AG09319 (cell line): ENCODE measurements at places on chromosomes 5 and 9.

GRCh38 chr9:130780415-130780814 is 54.6 kb upstream of the ABL1 start:
- no peak for DNase-seq

- DNase-seq, result no peak
These were observed 49.9 kb downstream of the COL15A1 start for GRCh38 chr9:98993570-98993945.

- DNase-seq, result no peak
These were observed 2.1 kb downstream of the HNRNPAB start for GRCh38 chr5:178206166-178207101.

- peak; percentile 20 for DNase-seq
These were observed 1.3 kb downstream of the DENND1A start for GRCh38 chr9:123928533-123929176.

DNA sequence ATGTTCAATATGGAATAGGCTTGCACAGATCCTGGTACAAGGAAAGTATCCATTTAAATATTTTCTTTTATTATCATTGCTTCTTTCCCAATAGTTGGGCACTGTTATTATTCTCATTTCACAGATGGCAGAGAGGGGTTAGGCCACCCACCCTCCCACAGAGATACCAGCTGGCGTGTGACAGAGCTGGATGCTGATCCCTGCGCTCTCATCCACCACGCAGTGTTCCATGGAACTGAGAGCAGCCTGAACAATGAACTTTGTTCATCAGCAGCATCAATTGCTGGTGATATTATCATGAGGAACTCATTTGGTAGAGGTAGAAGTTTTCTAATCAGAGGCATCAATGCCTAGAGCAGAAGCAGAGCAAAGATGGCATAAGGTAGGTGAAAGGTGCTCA is 227.9 kb downstream of the ESM1 start:
- DNase-seq, result no peak

DNA sequence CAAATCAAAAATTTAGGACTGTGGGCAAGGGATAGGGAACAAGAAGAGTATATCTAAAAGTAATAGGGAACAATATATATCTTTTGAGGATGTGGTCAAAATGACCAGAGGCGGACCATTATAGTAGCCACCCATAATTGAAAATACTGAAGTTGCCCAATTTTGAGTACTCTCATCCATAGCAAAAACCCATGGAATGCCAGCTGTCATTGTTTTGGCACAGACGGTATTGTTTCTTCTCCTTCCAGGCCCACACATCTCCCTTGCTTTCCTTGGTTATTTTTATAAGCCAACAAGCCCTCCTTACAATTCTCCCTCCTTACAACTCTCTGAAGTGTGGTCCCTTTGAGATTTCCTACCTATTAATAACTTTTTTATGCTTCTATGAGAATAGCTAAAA is 50.4 kb upstream of the RGMB start:
- DNase-seq, result no peak

GRCh38 chr9:98598861-98599260 is 109.9 kb downstream of the GABBR2 start:
- no peak for DNase-seq

DNA sequence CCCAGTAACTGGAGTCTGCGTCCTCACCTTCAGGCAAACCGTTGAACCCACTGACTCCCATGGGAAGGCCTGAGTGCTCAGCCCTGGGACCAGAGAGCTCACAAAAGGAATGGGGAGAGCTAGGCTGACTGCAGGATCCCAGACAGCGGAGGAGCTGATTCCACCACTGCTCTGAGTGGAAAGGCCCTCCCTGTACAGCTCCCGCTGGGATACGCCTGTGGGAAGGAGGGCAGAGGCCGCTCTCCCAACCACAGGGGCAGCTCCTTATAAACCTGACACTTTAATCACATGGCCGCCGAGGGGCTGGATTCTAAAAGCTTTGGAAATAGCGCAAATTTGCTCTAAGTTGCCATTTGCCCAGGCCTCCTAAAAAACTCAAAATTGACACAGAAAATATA is 37.1 kb downstream of the DBH start:
- no peak for DNase-seq

- no peak for DNase-seq
These were observed 36.3 kb upstream of the CDKN2AIPNL start for GRCh38 chr5:134447815-134448520.

DNA sequence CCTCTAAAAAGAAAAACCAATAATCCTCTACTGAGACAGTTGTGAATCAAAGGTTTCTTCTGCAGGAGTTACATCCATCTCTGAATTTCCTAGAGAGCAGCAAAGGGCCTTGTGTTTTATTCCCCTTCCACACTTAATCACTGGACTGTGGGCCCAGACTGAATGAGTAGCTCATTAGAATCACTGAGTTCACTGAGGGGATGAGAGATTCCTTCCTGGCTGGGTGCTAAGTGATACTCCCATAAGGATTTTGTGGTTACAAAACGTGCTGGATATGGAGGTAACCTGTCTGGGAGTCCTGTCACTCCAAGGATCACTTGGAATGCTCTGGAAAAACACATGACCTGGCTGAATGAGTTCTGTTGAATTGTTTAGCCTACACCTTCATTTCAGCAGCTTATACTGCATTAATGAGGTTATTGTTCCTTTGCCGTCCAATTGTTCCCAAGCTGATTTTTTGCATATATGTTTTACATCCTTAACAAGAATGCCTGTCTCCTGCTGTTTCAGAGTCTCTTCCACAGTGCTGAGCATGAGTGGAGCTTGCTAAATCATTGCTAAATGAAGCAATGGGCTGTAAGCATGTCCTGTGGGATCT is 82.9 kb downstream of the MEF2C start:
- no peak for DNase-seq

GRCh38 chr9:88997646-88998045 is 6.4 kb downstream of the S1PR3 start:
- no peak for DNase-seq

GRCh38 chr9:116149844-116150243 is 3.7 kb upstream of the PAPPA start:
- DNase-seq, result no peak

- DNase-seq, result peak; percentile 91
These were observed 242.5 kb downstream of the BNC2 start for GRCh38 chr9:16627967-16628366.

DNA sequence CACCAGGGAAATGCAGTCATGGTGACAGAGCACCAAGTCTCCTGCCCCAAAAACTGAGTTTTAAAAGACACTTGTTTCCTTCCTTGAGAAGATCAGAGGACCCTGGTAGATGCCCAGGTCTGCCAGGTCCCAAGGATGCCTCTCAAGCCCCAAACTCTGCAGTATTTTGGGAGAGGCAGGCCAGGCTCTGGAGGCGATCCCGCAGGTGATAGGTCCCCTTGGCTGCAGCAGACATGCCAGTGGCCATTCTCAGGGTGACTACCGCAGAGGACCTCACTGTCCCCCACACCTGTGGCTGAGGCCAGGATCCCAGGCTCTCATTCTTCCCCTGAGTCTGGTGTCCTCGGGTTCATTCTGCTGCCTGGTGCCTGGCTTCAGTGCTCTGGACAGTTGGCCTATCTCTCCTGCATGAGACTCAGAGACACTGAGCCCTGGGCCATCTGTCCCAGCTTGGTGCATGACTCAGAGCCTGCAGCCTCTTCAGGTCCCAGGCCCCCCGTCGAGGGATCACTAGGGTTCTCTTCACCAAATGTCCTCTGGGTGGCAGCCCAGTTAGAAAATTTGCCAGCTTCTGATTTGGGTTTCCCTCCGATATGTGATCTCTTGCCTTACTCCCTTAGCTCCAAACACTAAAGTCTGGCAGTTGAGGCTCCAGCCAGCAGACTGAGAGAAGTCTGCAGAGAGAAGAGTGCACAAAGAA is 59.7 kb upstream of the GARNL3 start:
- no peak for DNase-seq

- DNase-seq, result no peak
These were observed 115.1 kb downstream of the PALM2AKAP2 start for GRCh38 chr9:109894921-109895758.

DNA sequence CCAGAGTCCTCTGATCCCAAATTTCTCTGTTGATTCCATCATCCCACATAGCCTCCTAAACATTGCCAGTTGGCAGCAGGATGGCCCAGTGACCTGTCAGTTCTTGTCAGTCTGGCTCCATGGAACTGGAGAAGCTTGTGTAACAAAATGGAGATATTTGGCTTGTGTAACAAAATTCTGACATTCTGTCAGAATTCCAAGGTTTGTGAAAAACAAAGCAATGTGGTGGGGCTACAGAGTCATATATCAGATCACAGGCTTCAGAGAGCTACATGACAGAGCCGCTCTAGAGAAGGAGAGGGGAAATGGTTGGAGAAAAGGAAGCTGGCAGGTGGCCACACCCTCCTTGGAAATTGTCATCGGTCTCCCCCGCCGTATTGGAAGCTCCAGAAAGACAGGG is 75.4 kb upstream of the MAN2A1 start:
- DNase-seq, result no peak

DNA sequence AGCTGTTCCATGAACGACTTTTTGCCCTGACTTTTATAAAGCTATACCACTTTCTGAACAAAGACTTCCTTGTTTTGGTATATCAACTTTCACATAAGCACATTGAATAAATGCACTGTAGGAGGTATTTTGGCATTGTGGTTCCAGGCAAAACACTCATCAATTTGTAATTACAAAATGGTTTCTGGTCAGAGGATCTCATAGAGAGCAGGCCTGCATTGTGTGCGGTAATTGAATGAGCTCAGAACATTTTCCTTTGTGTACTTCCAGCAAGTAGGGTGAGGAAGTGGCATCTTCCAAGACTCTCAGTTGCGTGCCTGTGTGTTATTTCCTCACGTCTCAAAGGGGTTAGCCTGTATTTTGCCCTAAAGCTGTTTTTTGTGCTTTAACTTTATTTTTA is 89.2 kb downstream of the PDE6A start:
- no peak for DNase-seq
